ENCODE measurements at places on chromosomes 5 and 9.
A peak's percentile ranks its signal among the peaks of the same experiment; 100 is the strongest.

DNA sequence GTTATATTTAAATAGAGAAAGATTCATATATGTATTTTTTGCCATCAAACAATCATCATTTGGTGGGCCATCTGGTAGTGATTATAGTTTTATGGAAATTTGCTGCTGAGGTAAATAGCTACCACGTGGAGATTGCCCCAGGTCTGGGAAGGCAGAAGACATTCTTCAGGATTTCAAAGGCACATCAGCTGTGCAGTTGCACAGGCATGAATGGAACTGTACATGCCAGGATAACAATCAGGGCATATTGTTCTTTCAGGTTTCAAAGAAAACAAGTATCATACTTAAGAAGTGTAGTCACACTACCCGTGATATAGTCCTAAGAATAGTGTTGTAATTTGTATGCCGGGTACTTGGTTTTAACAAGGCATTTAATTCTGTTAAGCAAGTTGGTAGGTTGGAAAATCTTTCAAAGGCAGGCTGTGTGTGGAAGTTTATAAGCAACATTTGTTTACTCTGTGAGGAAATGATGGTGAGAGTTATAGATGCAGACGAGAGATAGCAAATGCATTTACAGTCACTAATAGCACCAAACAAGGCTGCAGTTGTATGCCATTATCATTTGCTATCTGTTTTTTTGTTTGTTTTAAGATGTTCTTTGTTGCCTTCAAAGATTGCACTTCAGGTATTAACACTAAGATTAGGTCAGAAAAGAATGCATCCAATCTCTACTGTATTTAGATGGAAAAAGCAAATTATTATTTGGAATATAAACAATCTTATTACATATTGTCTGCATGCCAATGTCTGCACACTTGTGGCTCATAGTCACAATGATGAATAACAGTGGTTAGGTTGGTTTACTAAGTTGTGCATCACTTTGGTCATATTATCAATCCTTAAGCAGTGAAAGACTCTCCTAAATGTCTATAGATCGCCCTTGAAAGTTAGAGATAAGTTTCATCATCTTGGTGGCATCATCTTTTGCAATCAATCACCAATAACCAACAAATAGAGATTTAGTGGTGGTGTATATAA lies 55.3 kb downstream of the RPS23 start:
- peak; percentile 2 for DNase-seq

GRCh38 chr5:56251918-56252553 lies 18.9 kb upstream of the ANKRD55 start:
- no peak for DNase-seq

GRCh38 chr9:98381311-98382103 lies 126.1 kb upstream of the TBC1D2 start:
- no peak for DNase-seq

DNA sequence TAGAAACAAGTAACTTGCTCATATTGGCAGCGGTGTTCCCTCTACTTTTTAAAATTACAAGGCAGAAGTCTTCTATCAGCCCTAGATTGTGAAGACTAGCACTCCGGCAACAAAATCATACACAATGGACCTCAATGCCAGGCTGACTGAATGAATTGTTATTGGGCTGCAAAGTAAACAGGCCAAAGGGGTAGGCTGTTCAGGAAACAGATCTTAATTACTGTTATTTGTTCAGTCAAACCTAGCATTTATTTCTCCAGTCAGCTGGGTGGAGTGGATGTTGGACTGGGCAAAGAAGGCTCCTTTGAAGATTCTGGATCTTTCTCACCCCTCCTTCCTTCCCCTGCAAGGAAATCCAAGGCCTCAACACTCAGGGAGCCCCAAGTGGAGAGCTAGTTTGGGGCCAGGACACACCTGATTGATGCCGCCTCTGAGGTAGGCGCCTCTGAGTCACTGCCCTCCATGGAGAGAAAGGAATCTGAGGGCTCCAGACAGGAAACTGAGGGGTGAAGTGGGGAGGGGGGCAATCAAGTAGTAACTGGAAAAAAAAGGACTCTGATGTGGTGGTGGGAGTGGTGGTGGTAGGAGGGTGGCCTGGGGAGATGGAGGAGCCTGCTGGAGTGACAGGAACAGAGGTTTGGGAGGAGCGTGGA lies 35.5 kb downstream of the SERINC5 start:
- DNase-seq = no peak

GRCh38 chr5:73789851-73790281 lies 163.9 kb downstream of the ARHGEF28 start:
- DNase-seq = peak; percentile 11

- DNase-seq = no peak
These were observed 300.8 kb upstream of the PANK3 start for GRCh38 chr5:168879929-168880328.

GRCh38 chr9:21110708-21111576 lies 30.7 kb downstream of the IFNW1 start:
- peak; percentile 84 for DNase-seq

GRCh38 chr5:119397518-119398380 lies 41.9 kb downstream of the TNFAIP8 start:
- DNase-seq = no peak

DNA sequence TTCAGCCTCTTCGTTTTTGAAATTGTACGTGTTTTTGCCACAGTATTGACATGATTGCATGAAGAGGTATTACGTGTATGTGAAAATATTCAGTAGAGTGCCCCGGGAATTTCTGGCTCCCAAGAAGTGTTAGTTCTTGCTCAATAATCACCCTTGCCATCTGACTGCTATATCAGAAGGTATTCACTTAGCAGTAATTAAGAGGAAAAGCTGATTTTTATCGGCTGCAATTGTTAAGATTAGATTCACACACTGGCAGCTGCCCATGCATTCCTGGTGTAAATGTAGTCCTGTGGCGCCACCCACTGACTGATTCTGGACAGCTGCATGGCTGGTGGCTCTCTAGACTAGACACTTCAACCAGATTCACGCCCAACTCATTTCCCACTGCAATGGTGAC lies 440.1 kb upstream of the ADAMTS16 start:
- peak; percentile 71 for DNase-seq

DNA sequence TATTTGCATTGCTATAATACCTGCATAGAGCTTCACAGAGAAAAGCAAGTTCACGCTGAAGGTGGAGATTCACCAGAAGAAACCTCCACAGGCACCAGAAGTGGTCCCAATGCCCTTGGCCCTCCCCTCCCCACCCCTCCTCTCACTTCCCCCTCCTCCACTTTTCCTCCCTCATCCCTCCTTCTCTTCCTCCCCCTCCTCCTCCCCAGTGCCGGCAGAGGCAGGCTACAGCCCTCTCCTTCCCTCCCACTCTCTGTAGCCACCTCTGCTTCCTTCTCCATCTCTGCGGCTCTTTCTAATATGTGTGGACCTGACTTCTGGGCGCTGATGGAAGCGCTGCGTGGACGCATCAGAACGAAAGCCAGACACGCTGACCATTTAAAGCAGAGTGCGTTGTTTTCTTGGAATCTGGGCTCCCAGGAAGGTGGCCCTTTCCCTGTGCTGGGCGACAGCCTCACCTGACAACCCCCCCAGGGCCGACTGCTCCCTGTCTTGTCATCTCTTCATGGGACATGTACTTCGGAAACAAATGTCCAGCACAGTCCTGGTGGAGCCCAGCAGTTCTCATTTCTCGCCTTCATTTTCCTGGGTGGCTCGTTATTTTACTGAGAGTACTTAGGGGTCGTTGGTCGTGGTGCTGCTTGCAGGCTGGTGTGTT lies 29.5 kb downstream of the NDUFS6 start:
- no peak for DNase-seq

- peak; percentile 95 for DNase-seq
These were observed 20.1 kb downstream of the MINAR2 start for GRCh38 chr5:129767927-129768380.

DNA sequence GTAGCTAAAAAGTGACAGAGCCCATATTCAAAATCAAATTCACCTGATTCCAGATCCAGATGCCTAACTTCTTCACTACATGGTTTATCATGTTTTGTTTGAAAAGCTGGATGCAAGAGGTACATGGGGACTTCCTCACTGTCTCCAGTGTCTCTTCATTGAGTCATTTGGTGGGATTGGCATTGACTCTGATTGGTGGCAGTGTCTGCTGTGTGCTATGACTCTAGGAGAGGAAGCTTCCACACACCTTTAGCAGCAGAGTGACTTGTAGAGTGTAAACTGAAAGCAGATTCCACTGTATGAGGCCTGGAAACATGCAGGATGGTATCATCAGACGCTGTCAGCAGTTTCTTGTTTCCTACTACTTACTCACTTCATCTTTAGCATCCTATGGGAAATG lies 250.9 kb upstream of the SEMA6A start:
- no peak for DNase-seq

GRCh38 chr9:135267191-135267809 lies 179.8 kb downstream of the OLFM1 start:
- no peak for DNase-seq

- no peak for DNase-seq
These were observed 577.6 kb downstream of the CSNK1G3 start for GRCh38 chr5:124089578-124089977.

DNA sequence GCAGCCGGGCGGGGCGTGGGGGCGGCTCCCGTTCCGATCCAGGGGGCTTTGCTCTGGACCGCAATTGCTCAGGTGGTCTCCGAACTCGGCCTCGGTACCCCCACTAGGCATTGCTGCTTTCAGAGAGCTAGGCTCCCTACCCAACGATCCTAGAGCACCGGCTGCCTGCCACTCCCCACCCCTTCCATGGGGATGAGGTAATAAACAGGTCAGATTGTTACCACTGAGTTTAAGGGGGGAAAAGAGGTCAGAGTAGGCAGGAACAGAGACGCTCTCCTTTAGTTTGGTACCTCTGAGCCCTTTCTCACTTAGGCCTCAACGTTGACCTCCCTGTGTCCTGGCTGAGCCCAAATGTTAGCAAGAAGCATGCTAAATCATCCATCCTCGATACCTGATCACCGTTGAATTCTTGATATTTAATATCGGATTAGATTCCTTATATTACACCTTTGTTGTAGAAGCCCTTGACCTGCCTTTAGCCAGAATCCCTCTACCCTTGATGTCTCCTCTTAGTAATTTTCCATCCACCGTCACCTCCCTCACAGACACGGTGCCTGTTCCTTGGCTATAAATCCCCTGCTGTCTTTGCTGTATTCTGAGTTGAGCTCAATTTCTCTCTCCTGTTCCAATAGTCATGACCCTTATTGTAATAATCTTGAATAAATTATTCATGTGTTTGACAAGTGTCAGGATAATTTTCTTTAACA lies 588 bp upstream of the PLPP1 start:
- no peak for DNase-seq

- DNase-seq = no peak
These were observed 676.4 kb downstream of the PRELID2 start for GRCh38 chr5:145158730-145159129.

GRCh38 chr9:68805890-68806517 lies 101.0 kb downstream of the PIP5K1B start:
- no peak for DNase-seq

DNA sequence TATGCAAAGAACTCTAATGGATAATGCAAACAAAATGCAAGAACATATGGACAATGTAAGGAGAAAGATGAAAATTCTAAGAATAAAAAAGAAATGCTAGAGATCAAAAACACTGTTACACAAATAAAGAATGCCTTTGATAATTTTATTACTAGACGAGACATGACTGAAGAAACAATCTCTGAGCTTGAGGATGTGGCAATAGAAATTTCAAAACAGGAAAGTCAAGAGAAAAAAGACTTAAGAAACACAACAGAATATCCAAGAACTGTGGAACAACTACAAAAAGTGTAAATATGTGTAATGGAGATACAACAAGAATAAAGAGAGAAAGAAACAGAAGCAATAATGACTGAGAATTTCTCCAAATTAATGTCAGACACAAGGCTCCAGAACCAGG lies 140.5 kb upstream of the ACOT12 start:
- no peak for DNase-seq

DNA sequence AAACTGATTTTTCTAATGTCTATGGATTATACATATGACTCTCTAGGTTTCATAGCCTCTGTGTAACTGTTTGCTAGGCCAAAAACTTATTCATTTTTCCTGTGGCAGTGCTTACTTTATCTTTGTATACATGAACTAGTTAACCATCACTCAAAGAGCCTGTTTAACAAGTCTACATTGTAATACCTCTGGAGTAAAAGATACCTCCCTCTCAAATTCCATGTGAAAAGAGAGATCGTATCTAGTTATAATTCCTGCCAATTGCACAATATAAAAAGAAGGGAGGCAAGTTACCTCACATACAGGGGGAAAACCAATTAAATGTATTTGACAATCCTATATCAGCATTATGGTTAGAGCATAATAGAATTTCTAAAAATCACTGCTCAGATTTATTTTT lies 271.9 kb upstream of the ST8SIA4 start:
- peak; percentile 11 for DNase-seq

DNA sequence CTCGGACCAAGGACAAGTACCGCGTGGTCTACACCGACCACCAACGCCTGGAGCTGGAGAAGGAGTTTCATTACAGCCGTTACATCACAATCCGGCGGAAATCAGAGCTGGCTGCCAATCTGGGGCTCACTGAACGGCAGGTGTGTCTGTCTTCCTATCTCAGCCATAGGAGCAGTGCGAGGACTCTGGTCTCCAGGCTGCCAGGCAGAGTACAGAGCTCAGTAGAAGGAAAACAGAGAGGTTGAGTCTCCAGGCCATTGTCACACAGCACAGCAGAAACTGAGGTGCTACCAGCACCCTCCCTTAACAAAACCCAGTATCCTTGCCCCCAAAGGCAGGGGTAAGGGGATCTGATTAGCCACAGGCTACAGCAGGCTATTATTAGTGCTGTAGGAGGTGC lies 7.1 kb upstream of the SLC6A7 start:
- DNase-seq = no peak

DNA sequence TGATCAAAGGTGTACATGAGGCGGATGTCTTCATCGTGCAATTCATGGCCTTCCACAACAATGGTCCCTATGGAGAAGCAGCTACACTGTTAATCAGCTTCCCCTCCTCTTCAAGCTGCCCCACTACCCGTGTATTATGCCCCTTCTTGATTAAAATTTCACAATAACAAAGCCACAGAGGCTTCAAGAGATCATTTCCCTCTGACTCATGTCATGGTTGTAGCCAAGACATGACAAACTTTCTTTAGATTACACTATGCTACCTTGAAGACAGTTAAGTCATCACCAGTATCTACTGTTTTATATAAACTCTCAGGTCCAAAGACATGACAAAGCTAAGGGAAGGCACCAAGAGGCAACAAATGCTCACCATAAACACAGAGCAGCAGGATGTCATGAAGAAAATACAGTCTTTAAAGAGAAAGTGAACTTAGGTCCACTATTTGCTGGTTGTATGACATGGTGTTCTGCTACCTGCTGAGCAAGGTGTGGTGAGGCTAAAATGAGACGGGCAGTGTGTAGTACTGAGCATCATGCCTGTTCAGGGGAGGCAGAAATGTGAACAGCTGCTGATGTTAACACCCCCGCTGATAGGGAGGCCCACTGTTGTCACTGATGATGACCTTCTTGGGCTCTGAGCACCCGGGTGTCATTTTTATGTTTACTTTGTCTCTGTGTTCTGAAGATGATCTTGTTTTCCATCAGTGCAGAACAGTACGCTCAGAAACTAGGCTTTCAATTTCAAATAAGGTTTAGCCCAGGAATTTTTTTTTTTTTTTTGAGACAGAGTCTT lies 48.3 kb downstream of the IARS1 start:
- no peak for DNase-seq

GRCh38 chr5:80634193-80634592 lies 20.3 kb upstream of the MSH3 start:
- no peak for DNase-seq

GRCh38 chr5:174327317-174327864 lies 281.9 kb downstream of the NSG2 start:
- peak; percentile 87 for DNase-seq

- DNase-seq = no peak
These were observed 122.3 kb upstream of the ABCA1 start for GRCh38 chr9:105050296-105050695.

GRCh38 chr9:131385296-131385695 lies 8.6 kb upstream of the PRRC2B start:
- no peak for DNase-seq
